Karpas-422 (cell line): ENCODE measurements at places on chromosomes 12 and 14. TPM values are rescaled to one million over a fixed set of nuclear protein-coding genes. Genes with fewer than 3 reads are reported as not detected.

TXNDC16 gene
- 7.6 and 20.6 TPM in 2 replicates for total RNA-seq

AJUBA gene
- total RNA-seq, result not detected in 2 replicates

CACNA1C gene
- 0.11 TPM in 1 of 2 replicates, not detected in the other for total RNA-seq

ADAMTS20 gene
- total RNA-seq, result not detected in 2 replicates

TMEM119 gene
- not detected in 2 replicates for total RNA-seq

BLTP3B gene
- total RNA-seq, result 14.1 and 17.3 TPM in 2 replicates
